ENCODE measurements at places on chromosomes 5 and 9.

GRCh38 chr5:141762790-141763368 is 80.8 kb upstream of the ARAP3 start:
- DNase-seq, result no peak

- no peak for DNase-seq
These were observed 124.3 kb downstream of the ENC1 start for GRCh38 chr5:74516211-74516636.

- peak; percentile 39 for DNase-seq
These were observed 7.7 kb downstream of the IL17B start for GRCh38 chr5:149371296-149371962.

GRCh38 chr5:95940758-95941682 is 20.6 kb downstream of the ELL2 start:
- DNase-seq, result no peak

GRCh38 chr9:37449862-37450632 is 15.2 kb downstream of the ZBTB5 start:
- DNase-seq, result no peak

DNA sequence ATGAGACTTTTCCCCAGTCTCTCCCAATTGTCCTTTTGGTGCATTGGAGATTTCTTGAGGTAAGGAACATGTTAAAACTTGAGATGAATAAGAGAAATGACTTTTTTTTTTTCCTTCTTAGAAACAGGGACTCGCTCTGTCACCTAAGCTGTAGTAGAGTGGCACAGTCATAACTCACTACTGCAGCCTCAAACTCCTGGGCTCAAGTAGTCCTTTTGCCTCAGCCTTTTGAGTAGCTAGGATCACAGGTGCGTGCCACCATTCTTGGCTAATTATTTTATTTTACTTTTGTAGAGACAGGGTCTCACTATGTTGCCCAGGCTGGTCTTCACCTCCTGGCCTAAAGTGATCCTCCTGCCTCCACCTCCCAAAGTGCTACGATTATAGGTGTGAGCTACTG is 25.9 kb downstream of the CDC42SE2 start:
- DNase-seq, result no peak

- no peak for DNase-seq
These were observed 455.0 kb upstream of the ACTBL2 start for GRCh38 chr5:57937501-57938173.

DNA sequence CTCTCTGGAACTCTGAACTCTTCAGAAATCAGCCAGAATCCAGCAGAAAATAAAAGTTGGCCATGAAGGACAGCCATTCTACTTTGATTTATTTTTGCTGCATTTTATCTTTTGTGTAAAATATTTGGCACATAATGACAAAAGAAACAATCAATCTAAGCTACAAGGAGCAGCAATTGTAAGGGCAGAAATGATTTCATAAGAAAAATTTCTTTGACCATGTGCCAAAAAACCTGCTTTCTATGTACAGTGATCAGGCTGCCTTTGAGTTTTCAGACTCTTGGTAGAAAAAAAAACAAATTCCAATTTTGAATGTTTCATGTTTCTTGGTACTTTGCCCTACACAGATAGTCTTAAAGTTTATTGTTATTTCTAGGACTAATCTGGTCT is 69.8 kb upstream of the SLC1A3 start:
- DNase-seq, result no peak

- peak; percentile 21 for DNase-seq
These were observed 64.6 kb downstream of the ABCA1 start for GRCh38 chr9:104863180-104863883.

DNA sequence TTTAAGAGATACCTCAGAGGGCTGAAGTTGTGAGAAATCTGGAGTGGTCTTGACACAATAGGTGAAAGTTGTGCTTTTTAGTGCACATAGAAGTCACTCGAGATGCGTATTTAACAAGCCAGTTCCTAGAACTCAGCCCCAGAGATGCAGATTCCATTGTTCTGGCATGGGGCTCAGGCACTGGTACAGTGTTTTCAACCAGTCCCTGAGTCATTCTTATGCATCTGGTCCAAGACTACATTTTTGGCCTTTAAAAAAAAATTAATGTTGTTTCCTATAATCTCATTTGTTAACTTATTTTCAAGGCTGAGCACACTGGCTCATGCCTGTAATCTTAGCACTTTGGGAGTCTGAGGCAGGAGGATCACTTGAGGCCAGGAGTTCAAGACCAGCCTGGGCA is 29.6 kb downstream of the PTTG1 start:
- DNase-seq, result no peak

GRCh38 chr9:2765250-2765880 is 48.1 kb downstream of the KCNV2 start:
- no peak for DNase-seq

DNA sequence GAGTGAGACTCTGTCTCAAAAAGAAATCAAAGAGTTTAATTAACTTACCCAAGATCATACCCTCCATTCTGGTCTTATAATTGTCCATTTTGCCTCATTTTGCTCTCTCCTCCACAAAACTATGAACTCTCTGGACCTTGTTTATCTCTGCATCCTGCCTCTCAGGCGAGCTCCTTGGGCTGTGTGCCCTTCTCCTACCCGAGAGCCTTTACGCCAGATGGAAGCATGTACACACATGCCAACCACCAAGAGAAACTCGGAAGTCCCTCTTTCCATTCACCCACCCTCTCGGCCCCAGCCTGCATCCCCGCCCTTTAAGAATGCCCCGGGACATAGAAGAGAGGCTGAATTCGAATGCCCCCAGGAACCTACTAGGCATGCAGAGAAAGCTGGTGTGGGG is 25.9 kb downstream of the CPLX2 start:
- no peak for DNase-seq

- no peak for DNase-seq
These were observed 322.1 kb upstream of the MSX2 start for GRCh38 chr5:174402222-174402812.

- no peak for DNase-seq
These were observed 36.0 kb upstream of the SPATA31C2 start for GRCh38 chr9:88174324-88174723.

- peak; percentile 72 for DNase-seq
These were observed 28.2 kb downstream of the SLC6A7 start for GRCh38 chr5:150217873-150218692.

DNA sequence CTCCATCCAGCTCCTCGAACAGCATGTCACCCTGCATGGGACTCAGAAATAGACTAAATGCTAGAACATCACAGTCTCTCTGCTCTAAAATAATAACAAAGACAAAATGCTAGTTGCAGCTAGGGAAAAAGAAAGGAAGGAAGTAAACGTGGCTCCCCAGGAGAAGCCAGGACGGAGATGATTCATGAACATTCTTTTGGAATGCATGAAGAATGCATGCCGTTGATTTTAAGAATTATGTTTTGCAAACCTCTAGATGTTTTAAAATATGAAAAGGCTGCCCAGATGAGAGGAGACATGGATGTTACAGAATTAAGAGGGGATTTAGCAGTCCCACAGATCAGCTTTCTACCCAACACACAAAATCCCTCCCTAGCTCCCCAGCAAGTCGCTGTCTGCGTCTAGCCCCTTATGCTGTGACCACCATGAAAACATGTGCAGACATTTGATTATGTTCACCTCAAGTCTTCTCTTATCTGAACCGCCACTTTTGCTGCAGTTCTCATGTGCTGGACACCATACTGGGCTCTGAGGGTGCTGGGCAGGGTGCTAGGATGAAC is 139.4 kb upstream of the LMX1B start:
- no peak for DNase-seq
